HAP-1 (cell line): ENCODE measurements at places on chromosomes 4 and X.

DNA sequence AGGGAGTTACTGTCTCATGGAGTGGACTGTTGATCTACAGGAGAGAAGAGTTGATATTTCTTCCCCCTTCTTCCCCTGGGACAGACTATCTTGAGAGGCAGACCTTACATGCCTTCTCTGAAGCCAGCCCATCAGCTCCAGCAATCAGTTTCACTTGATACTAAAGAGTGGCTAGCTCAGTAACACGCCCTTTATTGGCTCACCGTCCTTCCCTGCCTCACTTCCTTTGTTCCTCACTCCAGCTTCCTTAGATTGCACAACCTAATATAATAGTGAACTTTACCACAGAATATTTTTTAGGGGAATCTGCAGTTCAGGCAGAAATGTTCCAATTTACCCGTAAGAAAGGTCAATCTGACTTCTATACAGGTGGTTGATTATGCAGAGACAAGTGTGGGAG is 128.1 kb upstream of the NDP start:
- no peak for DNase-seq

GRCh38 chrX:150063138-150063518 is 124.8 kb upstream of the EOLA2 start:
- DNase-seq, result no peak

GRCh38 chr4:87405211-87405820 is 14.3 kb upstream of the HSD17B11 start:
- DNase-seq, result no peak

DNA sequence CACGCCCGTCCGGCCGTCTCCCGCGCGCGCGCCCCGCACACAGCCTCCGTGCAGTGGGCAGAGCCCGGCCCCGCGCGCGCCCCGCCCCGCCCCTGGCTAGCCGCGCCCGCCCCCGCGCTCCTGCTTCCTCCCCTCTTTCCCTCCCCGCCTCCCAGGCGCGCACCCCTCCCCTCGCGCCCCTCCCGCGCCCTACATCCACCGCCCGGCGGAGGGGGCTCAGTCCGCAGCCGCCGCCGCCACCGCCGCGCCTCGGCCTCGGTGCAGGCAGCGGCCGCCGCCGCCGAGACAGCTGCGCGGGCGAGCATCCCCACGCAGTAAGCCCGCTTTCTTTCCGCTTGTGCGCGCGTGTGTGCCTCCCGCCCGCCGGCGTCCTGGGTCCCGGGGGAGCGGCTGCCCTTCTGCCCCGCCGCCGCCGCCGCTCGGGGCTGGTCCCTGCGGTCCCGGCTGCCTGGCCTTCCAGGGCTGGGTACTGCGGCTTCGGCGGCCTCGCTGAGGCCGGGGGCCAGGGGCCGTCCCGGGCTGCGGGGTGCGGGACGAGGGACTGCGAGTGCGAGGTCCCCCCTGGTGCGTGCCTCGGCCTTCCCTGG is at the start of gene FHL1:
TSS of gene FHL1 (plus strand) at position 219 of the 587 bp plus-strand sequence.
- peak; percentile 86 for DNase-seq

- DNase-seq, result peak; percentile 25
These were observed 898 bp downstream of the CMC4 start for GRCh38 chrX:155070038-155070437.

GRCh38 chrX:9301836-9302235 is 163.0 kb upstream of the TBL1X start:
- DNase-seq, result no peak

DNA sequence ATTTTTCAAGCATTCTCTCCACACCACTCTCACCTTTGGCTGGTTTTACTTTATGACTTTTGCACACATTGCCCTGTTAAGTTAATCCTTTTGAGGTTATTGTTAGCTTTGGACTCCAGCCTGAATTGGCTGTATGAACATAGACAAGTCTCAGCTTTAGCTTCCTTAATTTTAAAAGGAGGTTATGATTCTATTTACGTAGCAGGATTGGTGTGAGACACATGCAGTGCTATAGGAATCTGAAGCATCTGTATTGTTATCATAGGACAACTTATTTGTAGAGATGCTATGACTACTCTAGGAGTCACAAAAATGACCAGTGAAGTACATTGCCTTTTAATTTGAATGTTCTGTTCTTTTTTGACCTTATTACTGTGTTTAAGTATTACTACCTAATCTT is 15.7 kb downstream of the PGAM4 start:
- no peak for DNase-seq

DNA sequence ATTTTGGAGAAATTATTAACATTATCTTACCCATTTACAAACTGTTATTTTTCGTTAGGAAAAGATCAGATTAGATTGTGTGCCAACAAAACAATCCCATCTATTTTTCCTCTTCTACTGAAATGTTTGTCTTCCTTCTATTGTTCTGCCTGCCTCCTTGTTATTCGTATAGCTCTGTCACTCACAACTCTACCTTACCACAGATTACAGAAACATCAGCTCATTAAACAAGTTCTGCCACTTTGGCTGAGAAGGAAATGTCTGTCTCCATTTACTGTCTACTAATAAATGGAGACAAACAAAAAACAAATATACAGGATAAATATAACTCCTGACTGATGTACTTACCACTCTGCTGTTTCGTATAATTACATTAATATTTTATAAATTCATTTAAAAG is 211.4 kb downstream of the ENOX2 start:
- DNase-seq, result no peak

DNA sequence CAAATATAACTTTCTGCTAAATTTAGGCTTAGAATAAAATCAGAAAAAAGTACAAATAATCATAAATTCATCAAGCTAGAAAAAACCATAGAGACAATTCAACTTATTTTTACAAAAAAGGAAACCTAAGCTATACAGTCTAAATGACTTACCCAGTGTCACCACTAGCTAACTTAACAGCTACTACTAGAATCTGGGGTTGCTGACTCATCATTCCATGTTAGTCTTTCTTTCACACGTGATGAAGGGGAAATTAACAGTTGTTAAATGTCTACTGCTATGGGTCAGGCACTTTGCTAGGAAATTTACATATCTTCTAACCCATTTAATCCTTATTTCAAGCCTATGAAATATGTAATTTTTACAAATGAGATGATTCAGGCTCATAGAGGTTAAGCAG is 349.3 kb upstream of the GALNT7 start:
- no peak for DNase-seq

- peak; percentile 15 for DNase-seq
These were observed 26.9 kb upstream of the TMPRSS11B start for GRCh38 chr4:68272380-68272779.

DNA sequence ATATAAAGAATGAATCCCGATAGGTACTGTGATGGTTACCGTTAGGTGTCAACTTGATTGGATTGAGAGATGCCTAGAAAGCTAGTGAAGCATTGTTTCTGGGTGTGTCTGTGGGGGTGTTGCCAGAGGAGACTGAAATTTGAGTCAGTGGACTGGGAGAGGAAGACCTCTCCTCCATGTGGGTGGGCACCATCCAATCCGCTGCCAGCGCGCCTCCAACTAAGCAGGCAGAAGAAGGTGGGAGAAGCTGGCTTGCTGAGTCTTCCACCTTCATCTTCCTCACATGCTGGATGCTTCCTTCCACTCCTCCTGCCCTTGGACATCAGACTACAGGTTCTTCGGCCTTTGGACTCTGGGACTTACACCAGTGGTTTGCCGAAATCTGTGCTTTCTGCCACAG is 40.1 kb downstream of the WFS1 start:
- DNase-seq, result no peak

DNA sequence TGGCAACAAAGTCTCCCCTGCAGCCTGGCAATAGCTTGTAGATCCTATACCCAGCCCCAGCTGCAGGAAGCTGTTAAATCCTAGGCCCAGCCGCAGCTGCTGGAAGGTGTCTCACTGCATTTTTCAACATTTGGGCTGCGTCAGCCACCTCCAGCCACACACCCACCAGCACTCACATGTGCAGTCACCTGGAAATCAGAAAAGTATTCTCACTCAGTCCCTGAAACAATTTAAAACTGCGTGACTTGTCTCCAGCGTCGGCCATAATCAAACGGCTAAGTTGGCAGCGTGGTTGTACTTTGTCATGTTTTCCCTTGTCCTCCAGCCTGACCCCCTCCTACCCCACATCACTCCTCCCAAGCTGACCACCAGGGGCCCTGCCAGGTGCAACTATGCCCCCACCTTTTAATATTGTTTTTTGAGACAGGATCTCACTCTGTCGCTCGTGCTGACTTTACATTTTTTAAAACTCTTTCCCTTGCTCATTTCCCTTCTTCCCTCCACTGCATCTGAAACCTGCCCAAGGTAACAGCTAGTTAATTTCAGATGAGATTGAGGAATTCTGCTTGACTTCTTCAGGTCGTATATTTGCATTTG is 97.2 kb upstream of the FRG1 start:
- no peak for DNase-seq

GRCh38 chr4:113452868-113453620 is 308.5 kb downstream of the CAMK2D start:
- DNase-seq, result peak; percentile 84
